Large intestine (tissue), 12 donors: ENCODE measurements at places on chromosomes 5 and 9. TPM values are rescaled to one million over a fixed set of nuclear protein-coding genes. Genes with fewer than 3 reads are reported as not detected.
A peak's percentile ranks its signal among the peaks of the same experiment; 100 is the strongest.

The WASHC1 gene
- polyA plus RNA-seq = 23.2 TPM

The CATSPER3 gene
- 1.4 TPM for polyA plus RNA-seq

The INSYN2B gene
- 0.34 TPM for polyA plus RNA-seq

The CYSRT1 gene
- 71.7 TPM for polyA plus RNA-seq

The SERF1A gene
- 14.6 TPM for polyA plus RNA-seq

The RNF183 gene
- polyA plus RNA-seq = 0.91 TPM

The MSX2 gene
- 1.7 TPM for polyA plus RNA-seq

The PHAX gene
- 30.9 TPM for polyA plus RNA-seq

The CLIC3 gene
- 3.6 TPM for polyA plus RNA-seq

- H3K27ac ChIP-seq = no peak overlapping the region
- DNase-seq = no peak
- peaks cover 17% of the 10 kb centered on the region for H3K27me3 ChIP-seq
These were observed 1.6 kb downstream of the SLC27A6 start for GRCh38 chr5:128966846-128967245.

DNA sequence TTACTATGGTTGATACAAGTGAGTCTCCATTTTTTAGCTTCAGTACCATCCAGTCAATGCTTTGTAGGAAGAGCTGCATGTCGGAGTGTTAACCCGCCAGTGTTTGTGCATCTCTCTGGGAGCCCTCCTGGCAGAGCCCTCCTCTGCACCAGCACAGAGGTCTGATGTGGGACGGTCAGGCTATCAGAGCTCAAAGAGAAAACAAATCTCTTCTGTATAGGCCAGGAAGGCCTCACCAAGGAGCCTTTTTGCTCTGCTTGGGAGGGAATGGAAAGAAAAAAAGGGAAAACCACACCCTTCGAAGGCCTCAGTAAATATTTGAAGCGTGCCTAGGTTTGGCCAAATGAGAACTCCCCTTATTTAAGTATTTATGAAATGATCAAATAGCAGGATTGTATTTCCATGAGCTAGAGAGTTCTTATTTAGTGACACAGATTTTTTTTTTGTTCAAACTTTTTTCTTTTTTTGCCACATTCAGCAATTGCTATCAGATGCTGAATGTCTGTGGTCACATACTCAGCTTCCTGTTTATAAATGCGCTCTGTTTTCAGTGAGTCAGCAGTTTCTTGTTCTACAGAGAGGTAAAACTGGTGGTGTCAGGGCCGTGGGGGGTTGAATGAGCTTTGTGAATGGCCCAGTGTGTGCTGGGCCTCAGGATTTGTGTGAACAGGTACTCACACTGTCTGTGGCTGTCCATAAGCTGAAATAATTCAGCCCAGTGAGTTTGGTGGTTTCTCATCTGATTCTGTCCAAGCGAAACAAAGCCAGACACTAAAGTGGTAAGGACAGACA, 226.6 kb downstream of the SNX18 start:
- H3K27ac ChIP-seq = peak overlapping the region; percentile 50
- peaks cover 3% of the 10 kb centered on the region for H3K4me1 ChIP-seq
- no peak overlapping the region for H3K4me3 ChIP-seq
- DNase-seq = peak; percentile 59

GRCh38 chr9:77988630-77989029, 43.0 kb downstream of the GNAQ start:
- no peak for DNase-seq
- H3K4me3 ChIP-seq = no peak overlapping the region
- H3K4me1 ChIP-seq = peaks cover 20% of the 10 kb centered on the region
- no peak overlapping the region for H3K27ac ChIP-seq
- no peaks in the 10 kb centered on the region for H3K27me3 ChIP-seq
- H3K36me3 ChIP-seq = no peaks in the 10 kb centered on the region

DNA sequence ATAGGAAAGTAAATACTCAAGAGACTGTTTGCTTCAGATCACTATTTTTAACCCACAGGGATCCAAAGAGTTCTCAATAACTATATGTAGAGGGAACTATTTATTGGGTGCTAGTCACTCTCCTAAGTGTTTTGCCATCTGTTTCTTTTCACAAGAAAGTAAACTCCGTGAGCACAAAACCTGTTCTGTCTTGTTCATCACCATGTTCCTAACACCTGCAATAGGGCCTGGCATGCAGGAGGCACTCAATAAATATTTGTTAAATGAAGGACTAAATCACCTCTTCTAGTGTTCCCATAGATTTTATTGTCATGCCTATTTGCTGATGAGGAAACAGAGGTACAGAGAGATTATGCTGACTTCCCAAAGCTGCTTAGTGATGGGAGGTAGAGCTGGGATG, 118.2 kb downstream of the VCAN start:
- H3K27me3 ChIP-seq = peaks cover 2% of the 10 kb centered on the region
- H3K4me1 ChIP-seq = no peaks in the 10 kb centered on the region
- H3K36me3 ChIP-seq = no peaks in the 10 kb centered on the region
- DNase-seq = no peak

GRCh38 chr9:33297432-33297831, 7.1 kb downstream of the NFX1 start:
- H3K4me3 ChIP-seq = no peak overlapping the region
- H3K27me3 ChIP-seq = no peaks in the 10 kb centered on the region
- H3K4me1 ChIP-seq = peaks cover 61% of the 10 kb centered on the region
- DNase-seq = peak; percentile 90

DNA sequence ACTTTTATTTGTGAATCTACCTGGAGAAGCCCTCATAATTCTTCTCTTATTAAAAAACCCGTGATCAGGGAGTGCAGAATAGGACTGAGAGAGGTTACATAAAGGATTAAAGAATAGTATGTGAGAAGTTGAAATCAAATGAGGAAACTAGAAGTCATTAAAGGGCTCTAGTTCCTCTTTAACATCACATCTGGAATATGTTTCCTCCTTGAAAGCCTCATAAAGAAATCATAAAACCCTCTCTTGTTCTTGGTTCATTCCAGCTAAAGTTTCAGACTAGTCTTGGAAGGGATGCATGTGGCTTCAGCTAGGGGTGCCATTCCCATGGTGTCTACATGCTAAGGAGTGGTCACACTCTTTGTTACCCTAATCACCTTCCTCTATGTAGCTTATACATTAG, 5.7 kb upstream of the C5orf46 start:
- H3K4me3 ChIP-seq = no peak overlapping the region
- H3K27ac ChIP-seq = no peak overlapping the region
- no peaks in the 10 kb centered on the region for H3K27me3 ChIP-seq
- no peaks in the 10 kb centered on the region for H3K36me3 ChIP-seq

DNA sequence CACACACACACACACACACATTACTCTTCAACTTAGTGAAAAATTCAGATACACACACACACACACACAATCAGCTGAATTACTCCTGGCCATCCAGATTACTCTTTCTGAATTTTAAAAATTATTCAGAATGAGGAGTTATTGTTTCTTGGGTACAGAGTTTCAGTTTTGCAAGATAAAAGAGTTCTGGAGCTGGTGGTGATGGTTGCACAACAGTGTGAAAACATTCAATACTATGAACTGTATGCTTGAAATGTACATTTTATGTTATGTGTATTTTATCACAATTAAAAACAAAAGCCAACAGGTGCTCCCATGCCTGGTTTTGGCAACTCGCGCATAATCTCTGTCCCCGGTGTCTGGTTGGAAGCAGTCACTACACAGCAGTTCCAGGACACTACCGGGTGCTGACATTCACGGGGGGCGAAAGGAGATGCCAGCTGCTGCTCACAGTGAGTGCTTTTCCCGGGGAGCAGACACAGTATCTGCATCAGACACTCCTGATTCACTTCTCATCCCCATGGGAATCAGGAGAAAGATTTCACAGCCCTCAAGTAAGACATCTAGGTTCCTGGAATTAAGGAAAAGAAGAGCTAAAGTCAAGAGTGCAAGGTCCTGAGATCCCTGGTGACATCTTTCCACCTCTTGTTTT, 55.7 kb downstream of the LHFPL2 start:
- H3K36me3 ChIP-seq = peaks cover 8% of the 10 kb centered on the region
- no peaks in the 10 kb centered on the region for H3K27me3 ChIP-seq
- peaks cover 25% of the 10 kb centered on the region for H3K4me1 ChIP-seq
- H3K27ac ChIP-seq = no peak overlapping the region

GRCh38 chr5:89471115-89471514, 588.1 kb upstream of the MEF2C start:
- H3K4me1 ChIP-seq = no peaks in the 10 kb centered on the region
- no peak overlapping the region for H3K27ac ChIP-seq
- DNase-seq = no peak
- no peaks in the 10 kb centered on the region for H3K27me3 ChIP-seq

DNA sequence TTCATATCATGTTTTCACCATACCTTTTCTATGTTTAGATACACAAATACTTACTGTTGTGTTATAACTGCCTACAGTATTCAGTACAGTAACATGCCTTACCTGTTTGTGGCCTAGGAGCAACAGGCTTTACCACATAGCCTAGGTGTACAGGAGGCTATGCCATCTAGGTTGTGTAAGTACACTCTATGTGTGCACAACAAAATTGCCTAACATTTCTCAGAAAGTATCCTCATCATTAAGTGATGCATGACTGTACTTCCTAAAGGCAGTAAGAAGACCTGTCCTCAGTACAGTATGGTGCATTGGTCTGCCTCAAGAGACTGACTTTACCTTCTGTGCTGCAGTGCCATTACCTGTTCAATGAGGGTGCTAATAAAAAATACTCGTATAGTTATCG, 7.9 kb downstream of the TXN start:
- H3K36me3 ChIP-seq = peaks cover 41% of the 10 kb centered on the region
- H3K4me3 ChIP-seq = no peak overlapping the region
- DNase-seq = no peak
- H3K27ac ChIP-seq = no peak overlapping the region
- peaks cover 11% of the 10 kb centered on the region for H3K4me1 ChIP-seq

- no peak for DNase-seq
- no peak overlapping the region for H3K27ac ChIP-seq
- H3K27me3 ChIP-seq = no peaks in the 10 kb centered on the region
- no peak overlapping the region for H3K4me3 ChIP-seq
- H3K36me3 ChIP-seq = no peaks in the 10 kb centered on the region
These were observed 43.8 kb downstream of the ANKRD33B start for GRCh38 chr5:10607666-10608073.

- no peaks in the 10 kb centered on the region for H3K4me1 ChIP-seq
- H3K36me3 ChIP-seq = no peaks in the 10 kb centered on the region
- H3K27me3 ChIP-seq = peaks cover 12% of the 10 kb centered on the region
These were observed 79.0 kb downstream of the PAPPA start for GRCh38 chr9:116232424-116233159.

DNA sequence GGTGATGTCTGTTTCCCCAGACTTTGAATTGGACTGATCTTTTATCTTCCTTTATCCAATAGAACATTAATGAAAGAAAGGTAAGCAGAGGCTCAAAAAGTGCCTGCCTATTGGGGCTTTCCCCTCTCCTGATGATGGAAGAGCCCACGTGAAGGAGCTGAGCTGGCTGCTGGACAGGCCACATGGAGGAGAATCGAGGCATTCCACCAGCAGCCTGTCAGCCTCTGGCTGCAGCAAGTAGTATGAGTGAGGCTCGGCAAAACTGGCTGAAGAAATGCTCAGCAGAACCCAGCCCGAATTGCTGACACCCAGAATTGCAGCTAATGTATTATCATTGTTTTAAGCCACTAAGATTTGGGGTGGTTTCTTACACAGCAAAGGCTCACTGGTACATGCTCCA, 66.5 kb upstream of the STC2 start:
- no peak overlapping the region for H3K4me3 ChIP-seq
- H3K4me1 ChIP-seq = no peaks in the 10 kb centered on the region
- H3K36me3 ChIP-seq = no peaks in the 10 kb centered on the region
- H3K27ac ChIP-seq = no peak overlapping the region
- H3K27me3 ChIP-seq = no peaks in the 10 kb centered on the region

GRCh38 chr5:173228107-173228506, 6.9 kb downstream of the NKX2-5 start:
- DNase-seq = no peak
- H3K4me3 ChIP-seq = no peak overlapping the region
- H3K27me3 ChIP-seq = peaks cover 91% of the 10 kb centered on the region
- H3K27ac ChIP-seq = no peak overlapping the region

DNA sequence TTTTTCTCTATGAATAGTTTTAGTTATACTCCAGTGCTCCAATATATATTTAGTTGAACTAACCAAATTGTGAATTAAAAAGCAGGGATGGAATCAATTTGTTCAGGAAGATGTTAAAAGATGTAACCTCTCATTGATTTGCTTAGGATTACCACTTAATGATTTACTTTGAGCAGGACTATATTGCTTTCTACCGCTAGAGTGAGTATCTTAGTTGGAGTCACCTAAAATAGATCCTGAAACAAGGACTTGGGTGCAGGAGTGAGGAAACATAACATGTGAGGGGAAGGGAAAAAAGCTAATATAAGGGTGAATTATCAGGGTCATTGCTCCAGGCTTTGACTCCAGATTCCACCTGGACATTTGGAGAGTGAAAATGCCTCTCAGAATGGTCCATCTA, 2277.4 kb upstream of the C9orf72 start:
- H3K4me3 ChIP-seq = no peak overlapping the region
- H3K27me3 ChIP-seq = no peaks in the 10 kb centered on the region
- no peak for DNase-seq
- no peaks in the 10 kb centered on the region for H3K36me3 ChIP-seq

- H3K27ac ChIP-seq = no peak overlapping the region
- no peaks in the 10 kb centered on the region for H3K36me3 ChIP-seq
- DNase-seq = no peak
- H3K4me3 ChIP-seq = peak overlapping the region; percentile 37
- peaks cover 81% of the 10 kb centered on the region for H3K27me3 ChIP-seq
These were observed 1.0 kb downstream of the ELAVL2 start for GRCh38 chr9:23824830-23825591.

DNA sequence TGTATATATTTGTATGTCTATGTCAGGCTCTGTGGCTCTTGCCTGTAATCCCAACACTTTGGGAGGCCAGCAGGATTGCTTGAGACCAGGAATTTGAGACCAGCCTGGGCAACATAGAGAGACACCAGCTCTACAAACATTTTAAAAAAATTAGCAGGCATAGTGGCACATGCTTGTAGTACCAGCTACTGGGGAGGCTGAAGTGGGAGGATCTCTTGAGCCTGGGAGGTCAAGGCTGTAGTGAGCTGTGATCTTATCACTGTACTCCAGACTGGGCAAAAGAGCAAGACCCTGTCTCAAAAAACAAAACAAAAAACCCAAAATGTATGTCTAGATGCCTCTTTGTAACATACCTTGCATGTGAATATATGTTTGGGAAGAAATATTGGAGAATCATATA, 15.8 kb downstream of the ARRDC3 start:
- H3K27ac ChIP-seq = no peak overlapping the region
- DNase-seq = no peak
- H3K4me3 ChIP-seq = no peak overlapping the region
- H3K36me3 ChIP-seq = peaks cover 38% of the 10 kb centered on the region
- no peaks in the 10 kb centered on the region for H3K4me1 ChIP-seq

GRCh38 chr5:59458321-59458720, 435.2 kb downstream of the PDE4D start:
- H3K27ac ChIP-seq = peak overlapping the region; percentile 52
- no peak for DNase-seq
- H3K36me3 ChIP-seq = no peaks in the 10 kb centered on the region
- no peaks in the 10 kb centered on the region for H3K27me3 ChIP-seq
- H3K4me1 ChIP-seq = peaks cover 14% of the 10 kb centered on the region

GRCh38 chr5:121719255-121719654, 132.4 kb upstream of the FTMT start:
- no peaks in the 10 kb centered on the region for H3K36me3 ChIP-seq
- no peaks in the 10 kb centered on the region for H3K27me3 ChIP-seq
- no peaks in the 10 kb centered on the region for H3K4me1 ChIP-seq
- no peak overlapping the region for H3K27ac ChIP-seq
- H3K4me3 ChIP-seq = no peak overlapping the region

- no peak for DNase-seq
- H3K27me3 ChIP-seq = no peaks in the 10 kb centered on the region
- no peaks in the 10 kb centered on the region for H3K36me3 ChIP-seq
These were observed 508.0 kb downstream of the PTPRD start for GRCh38 chr9:10104774-10105173.
